T-helper 2 cell treated with Interferon-gamma antibody and Interleukin-4, amounts not matched to agents 5 μg/mL and 100 μg/mL, for 36 hours (primary cell): ENCODE measurements at places on chromosomes 2 and 18.

DNA sequence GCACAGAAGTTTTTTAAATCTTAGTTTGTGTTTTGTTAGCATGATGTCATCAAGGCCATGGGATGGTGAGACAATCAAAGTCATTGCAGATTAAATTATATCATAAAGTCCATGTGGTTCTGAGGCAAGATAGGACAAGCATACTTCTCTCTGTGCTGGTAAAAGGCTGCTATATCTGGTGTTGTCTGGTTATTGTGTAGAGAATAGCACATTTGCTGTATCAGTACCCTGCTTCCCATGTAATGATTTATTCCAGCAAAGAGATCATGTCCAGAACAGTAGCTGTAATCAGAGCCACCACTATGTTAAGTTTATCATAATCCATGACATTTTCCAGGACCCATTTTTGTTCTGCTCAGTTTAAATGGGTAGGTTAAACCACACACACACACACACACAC is 123.0 kb downstream of the TTC27 start:
- DNase-seq, result no peak

GRCh38 chr2:213237787-213238186 is 46.5 kb upstream of the SPAG16 start:
- no peak for DNase-seq

DNA sequence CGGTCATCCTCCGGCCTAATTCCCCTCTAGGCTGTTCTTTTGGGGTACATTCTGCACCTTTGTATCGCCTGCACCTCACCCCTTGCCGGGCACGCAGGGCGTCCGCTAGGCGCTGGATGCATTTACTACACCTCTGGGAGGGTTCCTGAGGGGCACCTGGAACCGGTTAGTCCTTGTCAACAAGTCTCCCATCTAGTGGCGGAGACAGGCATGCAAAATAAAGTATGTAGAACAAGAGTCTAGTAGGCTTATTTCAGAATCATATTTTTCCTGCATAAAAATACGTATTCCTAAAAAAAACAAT is 705 bp upstream of the TEX261 start:
- peak; percentile 41 for DNase-seq

DNA sequence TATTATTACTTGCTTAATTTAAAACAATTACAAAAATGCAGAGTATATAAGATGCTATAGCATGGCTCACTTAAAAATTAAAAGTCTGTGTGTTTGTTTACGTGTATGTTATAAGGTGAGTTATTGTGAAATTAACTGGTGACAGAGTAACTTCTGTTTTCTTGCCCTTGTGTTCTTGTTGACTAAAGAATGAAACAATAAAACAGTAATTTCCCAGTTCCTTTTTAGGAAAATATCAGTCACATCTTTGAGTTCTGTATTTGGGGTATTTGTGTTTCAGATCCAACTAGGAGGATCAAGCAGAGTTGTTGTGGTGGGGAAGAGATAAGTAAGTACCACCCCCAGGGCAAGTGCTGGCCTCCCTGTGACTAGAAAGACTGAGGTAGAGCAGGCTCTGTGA is 143.6 kb downstream of the CCDC148 start:
- no peak for DNase-seq

GRCh38 chr2:212145121-212145520 is 393.5 kb downstream of the ERBB4 start:
- DNase-seq, result no peak
